Neuronal stem cell (in vitro differentiated cells): ENCODE measurements at places on chromosomes 1 and 21.

- no peak for DNase-seq
These were observed 86.1 kb upstream of the LMO4 start for GRCh38 chr1:87242445-87243185.

DNA sequence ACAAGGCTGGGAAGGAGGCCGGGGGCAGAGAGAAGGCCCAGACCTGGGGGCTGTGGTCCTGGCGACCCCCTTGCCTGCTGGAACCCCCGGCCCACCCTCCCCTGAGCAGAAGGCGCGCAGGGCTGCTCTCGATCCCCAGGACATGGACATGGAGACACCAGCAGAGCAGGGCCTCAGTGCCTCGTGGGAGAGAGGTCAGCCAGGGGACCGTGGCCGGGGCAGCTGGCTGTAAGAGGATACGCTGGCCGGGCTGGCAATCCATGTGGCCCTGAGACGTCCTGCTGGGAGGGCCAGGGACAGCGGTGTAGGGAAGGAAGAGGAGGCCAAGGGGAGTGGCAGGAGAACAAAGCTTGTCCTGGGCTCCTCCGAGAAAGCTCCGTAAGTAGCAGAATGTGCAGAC lies 132.2 kb downstream of the CASZ1 start:
- peak; percentile 66 for DNase-seq

DNA sequence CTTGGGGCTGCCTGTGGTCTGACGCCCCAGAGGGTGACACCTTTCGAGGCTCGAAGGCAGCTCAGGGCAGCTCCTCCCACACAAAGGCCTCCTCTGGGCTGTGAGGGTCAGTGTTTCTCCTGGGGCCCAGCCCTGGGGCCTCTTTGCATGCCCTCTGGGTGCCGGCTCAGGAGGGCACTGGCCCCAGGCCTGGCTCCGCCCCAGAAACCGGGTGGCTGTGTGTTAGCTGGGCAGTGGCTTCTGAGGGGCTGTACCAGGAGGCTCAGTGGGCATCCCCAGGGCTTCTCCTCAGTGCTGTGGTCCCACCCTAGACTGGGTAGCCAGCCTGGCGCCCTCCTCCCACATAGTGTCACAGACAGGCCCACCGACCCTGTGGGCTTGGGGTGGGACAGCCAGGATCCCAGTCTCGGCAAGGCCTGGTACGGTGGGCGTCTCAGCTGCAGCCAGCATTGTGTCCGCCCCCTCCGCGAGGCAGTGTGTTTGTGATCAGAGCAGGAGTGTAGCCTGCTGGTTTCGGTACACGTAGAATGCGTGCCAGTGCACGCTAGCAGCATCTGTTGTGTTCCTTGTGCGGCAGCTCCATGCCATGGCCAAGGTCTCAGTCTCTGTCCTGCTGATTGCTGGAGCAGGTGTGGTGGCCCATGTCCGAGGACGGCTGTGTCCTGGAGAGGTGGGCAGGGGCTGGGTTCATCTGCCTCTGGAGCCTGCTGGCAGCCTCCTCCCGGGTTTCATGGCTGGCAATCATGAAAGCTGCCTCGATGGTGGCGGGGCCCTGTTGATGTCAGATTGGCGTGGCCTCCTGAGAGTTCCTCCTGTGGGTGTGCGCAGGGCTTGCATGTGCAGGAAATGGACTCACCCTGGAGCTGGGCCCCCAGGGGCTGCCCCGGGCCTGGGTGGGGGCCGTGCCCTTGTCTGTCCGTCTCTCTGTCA lies 28.0 kb downstream of the RRP1 start:
- no peak for DNase-seq

DNA sequence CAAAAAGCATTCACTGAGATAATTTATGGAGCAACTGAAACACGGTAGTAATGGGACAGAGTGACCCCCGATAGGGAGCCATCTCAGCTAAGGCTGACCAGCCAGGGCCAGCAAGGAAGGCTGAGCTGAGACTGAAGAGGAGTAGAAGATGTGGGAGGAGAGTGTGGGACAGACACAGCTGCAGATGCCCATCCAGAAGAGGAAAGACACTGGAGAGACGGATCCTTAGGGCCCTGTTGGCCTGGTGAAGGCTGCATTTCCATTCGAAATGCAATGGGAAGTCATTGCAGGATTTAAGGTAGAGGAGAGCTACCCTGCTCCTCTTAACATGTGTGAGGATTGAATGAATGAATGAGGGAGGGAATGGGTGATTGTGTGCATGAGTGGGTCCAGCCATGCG lies 44.0 kb upstream of the LRP8 start:
- no peak for DNase-seq

DNA sequence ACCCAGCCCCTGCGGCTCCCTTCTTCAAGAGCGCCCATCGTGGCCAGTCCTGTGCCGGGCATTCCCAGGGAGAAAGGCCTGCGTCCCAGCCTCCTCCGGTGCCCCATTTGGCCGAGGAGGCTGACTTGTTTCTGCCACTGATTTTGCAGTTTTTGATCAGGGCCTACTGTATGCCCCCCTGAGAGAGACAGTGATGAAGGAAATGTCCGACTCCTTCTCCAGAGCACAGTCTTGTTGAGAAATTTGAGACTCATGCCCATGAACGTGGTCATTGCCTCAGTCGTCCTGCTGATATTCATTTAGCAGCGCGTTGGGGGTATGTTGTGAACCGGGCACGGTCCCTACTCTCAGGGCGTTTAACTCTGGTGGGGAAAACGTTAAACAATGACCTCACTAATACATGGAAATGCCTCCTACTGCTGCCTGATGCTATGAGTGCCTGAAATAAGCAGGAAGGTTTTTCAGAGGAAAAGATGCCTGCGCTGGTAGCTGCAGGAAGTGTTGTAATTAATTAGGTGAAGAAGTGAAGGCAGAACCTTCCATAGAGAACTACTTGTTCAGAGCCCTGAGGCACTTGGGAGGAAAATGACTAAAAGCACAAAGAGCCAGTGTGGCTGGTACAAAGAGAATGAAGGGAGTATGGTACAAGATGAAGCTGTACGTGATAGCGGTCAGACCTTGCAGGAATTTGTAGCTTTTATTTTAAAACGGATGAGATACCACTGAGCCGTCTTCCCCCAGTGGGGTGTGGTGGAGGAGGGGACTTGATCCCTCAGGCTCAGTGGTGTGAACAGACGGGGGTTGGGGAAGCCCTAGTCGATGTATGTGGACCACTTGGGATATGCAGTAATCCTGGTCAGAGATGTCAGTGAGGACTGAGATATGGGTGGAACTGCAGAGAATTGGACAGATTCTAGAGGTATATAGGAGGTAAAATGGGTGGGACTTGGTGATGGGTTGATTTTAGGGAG lies 730 bp downstream of the ZCCHC17 start:
- DNase-seq, result peak; percentile 1

DNA sequence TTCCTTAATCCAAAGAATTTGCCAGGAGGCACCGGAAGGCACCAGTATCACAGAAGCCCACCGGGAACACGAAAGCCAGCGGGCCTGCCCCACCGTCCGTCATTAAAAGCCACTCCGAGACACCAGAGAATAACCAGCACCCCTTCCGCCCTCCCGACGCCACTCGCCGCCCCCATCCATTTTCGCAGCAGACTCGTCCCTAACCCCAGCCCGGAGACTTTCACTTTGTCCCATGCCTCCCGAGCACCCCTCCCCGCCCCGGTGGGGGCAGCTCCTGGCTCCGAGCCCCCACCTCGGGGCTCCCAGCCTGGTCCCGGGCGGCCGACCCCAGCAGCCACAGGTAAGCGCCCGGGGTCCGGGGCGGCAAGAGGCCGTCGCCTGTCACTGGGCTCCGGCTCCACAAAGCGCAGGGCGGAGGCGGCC lies 105.4 kb downstream of the SLC45A1 start:
- DNase-seq, result no peak

GRCh38 chr1:208607616-208608015 lies 363.4 kb upstream of the PLXNA2 start:
- no peak for DNase-seq

DNA sequence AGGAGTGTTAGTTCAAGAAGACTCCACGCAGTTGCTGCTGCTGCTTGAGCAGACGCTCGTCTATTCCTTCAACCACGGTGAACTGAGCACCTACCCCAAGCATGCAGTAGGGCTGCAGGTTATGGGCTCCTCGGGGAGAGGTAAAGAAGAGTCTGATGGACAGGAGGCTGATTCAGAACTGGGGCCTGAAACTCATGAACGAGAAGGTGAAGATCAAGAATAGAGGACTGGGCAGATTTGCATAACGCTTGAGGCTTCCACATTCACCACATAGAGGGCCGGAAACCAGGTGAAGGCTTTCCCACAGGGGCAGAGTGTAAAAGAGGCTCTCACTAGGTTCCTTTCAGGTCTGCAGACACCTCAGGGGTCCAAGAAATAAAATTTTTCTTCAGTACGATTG lies 9.1 kb downstream of the ABCA4 start:
- DNase-seq, result no peak

- no peak for DNase-seq
These were observed 5.5 kb downstream of the LAPTM5 start for GRCh38 chr1:30751830-30752650.

DNA sequence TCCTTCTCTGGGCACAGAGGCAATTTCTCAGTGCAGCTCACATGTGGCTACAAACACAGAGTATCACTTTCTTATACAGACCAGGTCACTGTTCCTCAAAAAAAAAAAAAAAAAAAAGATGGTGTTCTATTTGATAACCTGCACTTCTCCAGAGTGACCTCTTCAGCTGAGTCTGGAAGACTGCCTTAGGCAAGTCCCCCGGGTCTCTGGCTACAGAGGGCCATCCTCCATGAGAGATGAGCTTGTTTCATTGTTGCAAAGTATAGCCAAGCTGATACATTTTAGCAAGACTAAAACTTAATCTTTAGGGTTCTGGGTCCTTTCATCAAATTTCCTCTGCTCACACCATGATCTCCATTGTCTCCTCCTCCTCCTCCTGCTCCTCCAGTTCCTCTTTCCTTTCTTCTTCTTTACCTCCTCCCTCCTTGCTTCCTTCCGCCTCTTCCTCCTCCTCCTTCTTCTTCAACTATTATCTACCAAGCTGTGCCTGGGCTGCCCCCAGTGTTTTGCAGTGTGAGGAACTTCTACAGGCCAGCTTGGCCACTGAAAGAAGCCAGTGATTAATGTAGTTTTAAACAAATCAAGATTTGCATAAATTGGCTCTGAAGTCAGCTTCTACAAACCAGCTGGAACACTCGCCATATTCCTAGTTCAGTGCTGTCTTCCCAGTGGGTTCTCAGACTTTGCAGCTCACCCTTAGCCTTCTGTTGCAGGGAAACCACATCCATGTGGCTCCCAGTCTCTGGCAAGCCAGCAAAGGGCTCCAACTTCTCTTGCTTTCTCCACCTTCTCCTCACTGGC lies 139.4 kb downstream of the RUNX1 start:
- DNase-seq, result no peak

DNA sequence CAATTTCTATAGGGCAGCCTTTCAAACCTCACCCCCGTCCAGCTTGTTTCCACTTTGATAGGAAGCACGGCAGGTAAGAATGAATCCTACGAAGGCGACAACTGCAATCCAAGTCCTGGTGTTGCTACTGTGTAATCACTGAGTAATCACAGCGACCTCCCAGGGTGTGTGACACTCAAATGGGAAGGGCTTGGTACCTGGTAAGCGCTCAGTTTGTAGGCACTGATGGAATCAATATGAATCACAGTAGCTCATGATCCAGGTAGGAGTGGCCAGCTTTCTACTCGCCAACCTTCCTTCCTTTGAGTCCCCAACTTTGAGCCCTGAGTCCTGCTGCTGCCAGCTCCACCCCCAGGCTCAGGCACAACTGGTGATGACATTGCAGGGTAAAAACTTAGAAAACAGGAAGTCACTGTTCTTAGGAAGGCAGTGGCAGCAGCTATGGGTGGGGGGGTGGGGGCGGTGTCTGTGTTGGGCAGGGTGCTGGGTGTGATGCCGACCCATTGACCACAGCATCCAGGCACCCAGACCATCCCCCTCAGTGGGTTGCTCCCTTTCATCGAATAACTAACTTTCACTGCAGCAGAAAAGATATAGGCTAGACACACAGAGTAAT lies 70.7 kb downstream of the CD247 start:
- DNase-seq, result no peak

GRCh38 chr1:231603598-231604275 lies 22.9 kb upstream of the DISC1 start:
- peak; percentile 42 for DNase-seq

DNA sequence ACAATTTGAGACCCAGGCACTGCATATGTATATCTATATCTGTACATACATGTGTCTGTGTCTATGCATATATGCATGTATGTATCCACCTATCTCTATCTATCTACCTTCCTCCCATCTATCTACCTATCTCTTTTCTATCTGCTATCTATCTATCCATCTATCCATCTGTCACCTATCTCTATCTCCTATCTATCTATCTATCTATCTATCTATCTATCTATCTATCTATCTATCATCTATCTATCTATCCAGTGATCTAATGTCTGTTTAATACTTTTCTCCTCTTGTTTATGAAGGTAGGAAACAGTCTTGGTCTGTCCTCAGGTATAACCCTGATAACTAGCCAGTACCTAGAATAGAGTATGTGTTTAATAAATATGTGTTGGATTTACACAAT lies 25.9 kb downstream of the TNNT2 start:
- no peak for DNase-seq

DNA sequence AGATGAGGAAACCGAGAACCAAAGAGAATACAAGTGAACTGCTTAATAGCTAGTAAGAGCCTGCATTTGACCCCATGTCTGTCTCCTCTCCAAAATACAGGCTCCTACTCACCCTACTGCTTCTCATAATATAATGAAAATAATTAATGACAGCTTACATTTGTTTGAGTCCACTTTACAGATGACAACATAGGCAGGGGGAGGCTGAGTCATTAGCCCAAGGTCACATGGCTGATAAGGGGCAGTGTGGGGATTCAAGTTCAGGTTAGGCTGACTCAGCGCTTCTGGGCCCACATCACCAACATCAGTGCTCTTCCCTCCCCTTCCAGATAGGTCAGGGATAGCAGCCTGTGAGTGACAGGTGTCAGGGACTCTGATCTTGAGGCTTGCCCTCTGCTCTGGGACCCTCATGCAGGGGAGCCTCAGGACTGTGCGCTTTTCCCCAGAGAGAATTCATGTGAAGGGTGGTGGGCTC lies 16.2 kb downstream of the AZIN2 start:
- DNase-seq, result no peak

DNA sequence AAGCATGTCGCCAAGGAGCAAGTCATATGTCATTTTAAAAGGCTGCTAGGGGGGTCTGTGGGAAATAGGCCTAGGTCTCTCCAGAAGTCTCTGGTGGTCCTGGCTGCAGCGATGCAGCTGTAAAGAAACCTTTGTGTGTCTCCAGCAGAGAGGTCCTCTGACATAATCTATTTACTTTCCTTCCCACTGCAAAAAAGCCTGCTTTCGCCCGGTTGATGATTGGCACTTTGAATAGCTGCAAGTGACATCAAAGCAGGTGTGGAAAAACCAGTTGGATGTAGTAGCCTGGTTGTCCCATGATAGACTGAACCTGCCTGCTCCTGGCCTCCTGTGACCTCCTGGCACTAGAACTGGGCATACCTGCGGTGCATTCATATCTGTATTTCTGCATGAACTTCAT lies 13.8 kb downstream of the RASSF5 start:
- DNase-seq, result no peak
